Activated CD4-positive, alpha-beta T cell treated with anti-CD3 and anti-CD28 coated beads, Interleukin-2, Interleukin-4, amounts not matched to agents 100 ng/mL and 50 ng/mL, durations not matched to agents 16 hours and 8 hours (primary cell): ENCODE measurements at places on chromosomes 7 and 10.

DNA sequence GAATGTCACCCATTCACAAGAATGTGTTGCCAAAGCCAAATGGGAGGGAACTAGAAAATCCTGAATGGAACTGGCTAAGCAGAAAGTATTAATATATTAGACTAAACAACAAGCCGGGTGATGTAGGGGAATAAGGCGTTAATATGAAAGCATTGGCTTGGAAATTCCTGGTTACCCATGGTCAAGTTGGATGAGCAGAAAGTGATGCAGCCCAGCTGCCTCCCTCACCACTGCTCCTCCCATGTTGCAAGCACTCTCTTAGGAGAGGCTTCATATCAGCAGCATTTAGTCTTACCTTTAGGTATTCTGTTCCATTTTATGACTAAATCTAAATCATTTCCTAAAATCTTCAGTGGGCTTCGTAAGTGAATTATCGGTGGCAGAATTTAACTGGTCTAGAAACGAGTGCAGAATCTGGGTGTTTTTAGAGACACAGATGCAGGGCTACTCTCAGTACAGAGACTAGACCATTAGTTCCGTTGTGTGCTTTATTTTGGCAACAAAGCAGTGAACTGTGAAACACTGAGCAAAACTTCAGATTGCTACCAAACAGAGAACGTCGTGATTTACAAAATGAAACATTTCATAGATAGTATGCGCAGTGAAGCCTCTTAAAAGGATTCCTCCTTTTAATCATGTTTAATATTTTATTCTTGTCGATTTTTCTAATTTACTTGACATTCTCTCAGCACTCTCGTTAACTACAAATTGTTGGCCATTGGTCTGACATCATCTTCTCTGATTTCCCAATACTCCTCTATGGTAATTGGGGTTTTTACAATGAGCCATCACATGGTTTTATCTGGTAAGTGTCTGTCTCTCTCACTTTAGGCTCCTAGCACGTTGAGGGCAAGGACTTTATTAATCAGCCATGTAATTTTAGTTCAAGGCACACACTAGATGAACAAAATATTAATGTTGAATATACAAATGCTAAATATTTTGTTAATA, 22.0 kb upstream of the HGF start:
- DNase-seq = no peak

- no peak for DNase-seq
These were observed 138.5 kb upstream of the MGMT start for GRCh38 chr10:129328546-129328945.

DNA sequence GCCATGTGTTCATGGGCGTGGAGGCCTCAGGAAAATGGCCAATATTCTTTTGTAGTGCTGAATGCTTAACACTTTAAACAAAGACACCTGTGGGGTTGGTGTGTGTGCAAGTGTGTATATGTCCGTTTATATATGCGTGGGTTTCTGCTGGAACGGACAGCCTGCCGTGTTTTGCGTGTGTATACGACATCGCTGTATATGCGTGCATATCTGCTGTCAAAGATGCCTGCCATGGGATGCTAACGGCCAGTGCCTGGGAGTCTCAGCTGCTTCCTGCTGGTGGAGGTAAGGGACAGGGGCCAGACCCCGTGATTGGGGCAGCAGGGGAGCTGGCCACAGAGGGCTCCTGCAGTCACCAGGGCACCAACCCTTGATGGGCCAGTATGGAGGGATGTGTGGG, 216.3 kb upstream of the SHH start:
- no peak for DNase-seq

GRCh38 chr7:50282813-50283605, 21.5 kb upstream of the IKZF1 start:
- DNase-seq = no peak

DNA sequence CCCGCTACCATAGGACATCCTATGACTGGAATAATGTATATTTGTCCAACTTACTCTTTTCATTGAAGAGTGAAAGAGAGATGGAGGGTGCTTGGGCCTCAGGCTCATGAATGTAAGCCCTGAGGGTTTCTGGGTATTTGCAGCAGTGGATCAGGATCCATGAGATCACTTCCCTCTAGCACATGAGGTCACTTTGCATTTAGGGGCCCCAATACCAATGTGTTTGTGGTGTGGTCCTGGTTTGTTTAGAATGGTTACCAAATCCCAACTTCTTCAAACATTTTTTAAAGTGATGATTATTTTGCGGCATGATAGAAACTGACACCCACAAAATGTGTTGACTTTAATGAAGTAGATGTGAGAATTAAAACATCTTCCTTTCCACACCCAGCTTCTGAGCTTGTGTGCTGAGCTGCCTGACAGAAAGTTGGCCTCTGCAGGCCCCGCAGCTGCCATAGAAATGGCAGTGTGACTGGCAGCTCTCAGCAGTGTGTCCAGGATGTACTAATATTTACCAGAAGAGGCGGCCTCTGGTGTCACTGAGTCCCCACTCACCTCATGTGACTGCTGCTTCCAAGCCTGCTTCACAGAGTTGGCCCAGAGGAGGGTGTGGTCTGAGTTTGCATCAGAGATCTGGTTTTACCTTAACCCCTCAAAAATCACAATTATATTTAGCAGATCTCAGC, 447.6 kb upstream of the NPVF start:
- no peak for DNase-seq

DNA sequence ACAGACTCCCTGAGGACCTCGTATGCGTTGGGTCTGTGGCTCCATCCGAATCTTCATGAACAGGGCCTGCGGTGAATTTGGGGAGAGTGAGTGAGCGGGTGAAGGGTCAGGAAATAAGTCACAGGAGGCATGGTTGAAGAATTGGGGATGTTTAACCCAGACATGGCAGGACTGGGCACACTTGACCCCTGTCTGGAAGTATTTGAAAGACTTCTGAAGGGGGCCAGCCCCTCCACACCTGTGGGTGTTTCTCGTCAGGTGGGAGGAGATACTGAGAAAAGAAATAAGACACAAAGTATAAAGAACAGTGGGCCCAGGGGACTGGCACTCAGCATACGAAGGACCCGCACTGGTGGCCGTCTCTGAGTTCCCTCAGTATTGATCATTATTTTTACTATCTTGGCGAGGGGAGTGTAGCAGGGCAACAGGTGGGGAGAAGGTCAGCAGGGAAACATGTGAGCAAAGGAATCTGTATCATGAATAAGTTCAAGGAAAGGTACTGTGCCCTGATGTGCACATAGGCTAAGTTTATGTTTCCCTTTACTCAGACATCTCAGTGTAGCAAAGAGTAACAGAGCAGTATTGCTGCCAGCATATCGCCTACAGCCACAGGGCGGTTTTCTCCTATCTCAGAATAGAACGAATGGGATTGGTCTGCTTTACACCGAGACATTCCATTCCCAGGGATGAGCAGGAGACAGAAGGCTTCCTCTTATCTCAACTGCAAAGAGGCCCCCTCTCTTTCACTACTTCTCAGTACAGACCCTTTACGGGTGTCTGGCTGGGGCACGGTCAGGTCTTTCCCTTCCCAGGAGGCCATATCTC, 38.2 kb upstream of the PFKFB3 start:
- no peak for DNase-seq

DNA sequence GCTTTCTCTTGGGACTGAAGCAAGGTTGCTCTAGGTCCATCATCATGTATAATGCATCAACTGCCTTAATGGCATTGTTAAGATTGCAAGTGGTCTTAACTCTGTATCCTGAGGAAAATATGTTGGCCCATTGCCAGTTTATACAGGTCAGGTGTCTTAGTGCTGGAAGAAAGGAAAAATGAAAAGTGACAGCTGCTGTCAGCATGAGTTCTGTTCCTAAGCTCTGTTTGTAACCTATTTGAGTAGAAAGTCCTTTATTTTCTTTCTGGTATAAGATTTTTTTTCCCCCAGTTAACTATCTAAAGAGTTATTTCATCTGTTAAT, 127.2 kb downstream of the SRI start:
- DNase-seq = no peak

- DNase-seq = no peak
These were observed 20.4 kb downstream of the RFC2 start for GRCh38 chr7:74233655-74234285.

DNA sequence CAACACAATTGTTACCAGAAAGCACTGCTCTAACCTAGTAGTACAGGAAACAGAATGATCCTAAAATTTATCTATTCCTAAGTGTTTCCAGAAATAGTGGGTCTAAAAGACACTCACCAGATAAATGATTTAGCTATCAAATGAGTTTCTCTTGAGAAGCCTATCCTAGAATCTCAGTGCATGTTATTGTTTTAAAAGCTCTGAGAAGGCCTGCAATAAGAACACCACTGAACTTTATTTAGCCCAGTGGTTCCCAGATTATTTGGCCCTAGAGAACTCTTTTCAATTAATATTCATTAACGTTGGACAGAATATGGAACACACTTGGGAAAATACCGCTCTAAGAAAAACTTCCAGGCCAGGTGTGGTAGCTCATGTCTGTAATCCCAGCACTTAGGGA, 220.1 kb upstream of the GHITM start:
- no peak for DNase-seq

- DNase-seq = no peak
These were observed 104.0 kb upstream of the GAD2 start for GRCh38 chr10:26112532-26112931.

- no peak for DNase-seq
These were observed 2.3 kb downstream of the RNF216 start for GRCh38 chr7:5779141-5779540.

DNA sequence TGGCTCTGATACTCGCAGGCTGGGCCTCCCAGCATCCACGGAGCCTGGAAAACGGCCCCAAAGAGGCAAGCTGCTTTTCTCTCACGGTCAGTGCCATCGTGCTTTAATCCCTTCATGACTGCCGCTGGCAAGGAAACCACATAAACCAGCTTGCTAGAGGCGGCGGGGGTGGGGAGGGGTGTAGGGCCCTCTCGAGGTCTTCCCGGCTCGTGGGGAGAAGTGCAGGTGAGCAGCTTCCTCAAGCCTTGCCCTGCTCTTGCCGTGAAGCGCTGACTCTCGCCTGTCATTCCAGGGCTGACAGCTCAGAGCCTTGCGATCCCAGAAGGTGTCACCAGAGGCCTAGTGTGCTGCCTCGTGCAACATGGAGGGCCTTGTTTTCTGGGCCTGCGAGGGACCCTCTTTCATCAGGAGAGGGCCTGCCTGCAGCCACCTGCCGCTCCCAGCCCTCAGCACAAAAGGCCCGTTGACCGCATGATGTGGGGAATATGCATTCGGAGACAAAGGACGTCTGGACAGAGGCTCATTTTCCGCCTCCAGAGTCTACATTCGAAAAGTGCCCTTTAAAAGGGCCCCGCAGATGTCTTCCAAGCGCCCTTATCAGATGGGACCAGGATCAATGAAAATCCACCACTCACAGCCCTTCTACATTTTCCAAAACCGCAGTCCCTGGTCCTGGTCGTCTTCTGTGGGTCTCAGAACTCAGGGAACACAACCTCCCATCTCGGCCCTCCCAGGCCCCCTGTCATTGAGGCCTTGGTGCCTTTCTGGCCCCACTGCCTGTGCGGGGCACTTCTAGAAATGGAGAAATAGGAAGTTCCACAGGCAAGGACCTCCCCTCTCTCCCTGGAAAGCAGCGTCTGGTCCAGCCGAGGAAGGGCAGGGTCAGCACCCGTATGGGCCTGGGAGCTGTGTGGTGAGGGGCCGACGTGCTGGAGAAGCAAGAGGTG, 58.7 kb downstream of the ZRANB1 start:
- no peak for DNase-seq

- DNase-seq = no peak
These were observed 61.7 kb upstream of the PPP2R2D start for GRCh38 chr10:131838966-131839742.
